ENCODE measurements at places on chromosomes 13 and 19. TPM values are rescaled to one million over a fixed set of nuclear protein-coding genes. Genes with fewer than 3 reads are reported as not detected.

DNA sequence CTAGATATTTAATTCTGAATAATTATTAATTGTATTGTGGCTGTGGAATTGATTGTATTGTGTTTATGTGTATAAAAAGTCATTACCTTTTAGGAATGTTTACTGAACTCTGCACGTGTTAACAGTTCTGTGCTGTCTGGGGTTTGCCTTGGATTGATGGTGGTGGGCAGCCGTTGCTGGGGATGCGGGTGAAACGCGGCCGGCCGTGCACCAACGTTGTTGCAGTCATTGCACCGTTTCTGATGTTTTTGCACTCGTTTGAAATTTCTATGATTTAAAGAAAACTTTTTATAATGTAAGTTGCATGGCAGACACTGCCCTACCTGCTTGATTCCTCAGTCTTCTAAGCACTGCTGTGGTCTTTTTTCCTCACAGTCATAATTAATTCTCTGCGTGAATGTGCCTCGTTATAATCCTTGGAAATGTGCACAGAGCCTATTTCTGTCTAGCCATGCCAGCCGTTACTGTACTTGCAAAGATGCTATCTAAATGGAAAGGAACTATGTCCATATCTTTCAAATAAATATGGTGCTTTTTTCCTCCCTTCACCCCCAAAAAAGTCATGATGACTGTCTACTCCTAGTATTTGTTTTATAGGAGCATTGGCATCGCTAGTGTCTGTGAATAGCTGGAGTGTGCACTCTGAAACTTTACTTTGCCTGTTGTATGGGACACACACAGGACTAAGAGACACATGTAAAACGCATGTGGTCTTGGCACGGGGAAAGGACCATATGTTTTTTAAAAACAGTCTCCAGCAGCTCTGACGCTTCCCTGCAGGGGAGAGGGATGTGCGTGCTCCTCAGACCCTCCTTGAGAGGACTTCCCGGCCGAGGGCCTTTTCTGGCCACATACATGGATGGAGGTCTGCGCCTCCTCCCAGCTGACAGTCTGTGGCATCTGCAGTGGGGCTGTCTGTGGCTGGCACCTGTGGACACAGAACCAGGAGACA is 40.7 kb upstream of the MCF2L start:
- DNase-seq, result no peak
- H3K27me3 ChIP-seq, result no peaks in the 10 kb centered on the region
- H3K36me3 ChIP-seq, result no peaks in the 10 kb centered on the region

DNA sequence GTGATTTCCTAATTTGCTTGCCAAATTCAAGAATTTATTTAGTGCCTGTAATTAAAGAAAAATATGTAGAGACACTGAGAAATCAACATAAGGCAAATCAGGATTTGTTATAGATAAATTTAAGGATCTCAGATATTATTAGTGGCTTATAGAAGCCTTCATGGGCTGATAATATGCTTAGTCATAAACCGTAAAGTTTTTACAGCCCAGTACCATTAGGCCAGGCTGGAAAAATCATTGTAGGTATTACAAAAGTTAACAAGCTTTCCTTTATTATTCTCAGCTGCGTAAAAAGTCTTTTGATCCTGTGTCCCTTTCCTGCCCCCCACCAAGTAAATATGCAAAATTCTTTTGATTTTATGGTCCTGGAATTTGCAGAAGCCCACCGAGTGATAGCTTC is 58.2 kb downstream of the SLITRK6 start:
- no peaks in the 10 kb centered on the region for H3K27me3 ChIP-seq
- no peak for DNase-seq
- no peaks in the 10 kb centered on the region for H3K36me3 ChIP-seq
- no peak overlapping the region for H3K4me3 ChIP-seq

- H3K27me3 ChIP-seq, result peaks cover 16% of the 10 kb centered on the region
- DNase-seq, result peak; percentile 85
- H3K27ac ChIP-seq, result no peak overlapping the region
- peaks cover 20% of the 10 kb centered on the region for H3K4me1 ChIP-seq
- peaks cover 37% of the 10 kb centered on the region for H3K36me3 ChIP-seq
Measured at GRCh38 chr19:49056101-49056901, 1.2 kb downstream of the CGB7 start.

DNA sequence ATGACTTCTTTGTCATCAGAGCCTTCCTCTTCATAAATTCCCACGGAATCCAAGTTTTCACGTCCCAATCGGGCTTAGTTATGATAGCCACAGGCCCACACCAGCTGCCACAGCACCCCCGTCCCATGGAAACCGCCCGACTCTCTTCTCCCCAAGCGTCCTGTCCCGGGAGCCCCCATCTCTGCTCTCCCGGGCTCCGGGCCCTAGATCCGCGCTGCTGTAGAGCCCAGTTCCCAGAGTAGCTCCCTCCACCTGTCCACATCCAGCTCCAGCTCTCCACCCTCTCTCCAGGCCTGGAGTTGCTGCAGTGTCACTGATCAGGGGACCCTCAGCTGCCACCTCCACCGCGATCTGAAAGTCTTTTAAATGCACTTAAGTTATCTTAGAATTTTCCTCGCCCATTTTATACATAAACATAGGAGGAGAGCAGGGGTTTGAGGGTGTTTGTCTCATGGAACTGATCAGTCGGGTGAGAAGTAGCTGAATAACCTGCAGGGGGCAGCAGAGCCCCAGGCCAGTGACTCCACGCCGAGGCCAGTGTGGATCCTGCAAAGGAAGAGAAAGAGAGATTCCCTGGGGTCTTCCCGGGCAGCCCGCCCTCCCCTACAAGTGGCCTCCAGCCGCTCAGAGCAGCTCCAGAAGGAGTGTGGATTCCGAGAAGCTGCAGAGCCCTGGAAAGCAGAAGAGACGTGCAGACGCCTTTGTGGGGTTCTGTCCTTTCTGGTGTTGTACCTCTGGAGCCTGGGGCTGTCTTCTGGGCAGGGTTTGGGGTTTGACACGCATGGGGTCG is 1.1 kb upstream of the ZNF763 start:
- peaks cover 19% of the 10 kb centered on the region for H3K36me3 ChIP-seq
- H3K4me1 ChIP-seq, result peaks cover 9% of the 10 kb centered on the region
- no peaks in the 10 kb centered on the region for H3K27me3 ChIP-seq
- no peak overlapping the region for H3K4me3 ChIP-seq
- H3K27ac ChIP-seq, result no peak overlapping the region

DNA sequence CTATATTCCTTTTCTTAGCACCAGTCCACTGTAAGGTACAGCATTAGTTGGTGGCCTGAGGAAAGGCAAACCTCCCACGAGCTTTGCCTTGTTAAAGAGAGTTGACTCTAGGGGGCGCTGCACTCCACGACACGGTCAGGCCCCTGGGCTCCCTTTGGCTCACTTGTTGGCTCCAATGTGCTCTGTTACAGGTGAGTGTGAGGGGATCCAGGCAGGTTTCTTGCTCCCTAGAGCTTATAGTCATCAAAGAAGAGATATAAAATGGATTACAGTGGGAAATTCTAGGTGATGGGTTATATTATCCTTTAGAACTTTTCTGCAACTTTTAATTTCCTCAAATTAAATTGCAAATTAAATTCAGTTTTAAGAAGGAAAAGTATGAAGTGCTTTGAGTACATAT is 3.7 kb downstream of the WDR87 start:
- no peak overlapping the region for H3K4me3 ChIP-seq
- DNase-seq, result peak; percentile 93
- H3K4me1 ChIP-seq, result peaks cover 5% of the 10 kb centered on the region
- H3K27ac ChIP-seq, result no peak overlapping the region

The ITM2B gene
- 362 TPM for total RNA-seq
